CD4-positive, alpha-beta T cell treated with Interleukin-6 for 4 hours (primary cell): ENCODE measurements at places on chromosomes 7 and 10.

DNA sequence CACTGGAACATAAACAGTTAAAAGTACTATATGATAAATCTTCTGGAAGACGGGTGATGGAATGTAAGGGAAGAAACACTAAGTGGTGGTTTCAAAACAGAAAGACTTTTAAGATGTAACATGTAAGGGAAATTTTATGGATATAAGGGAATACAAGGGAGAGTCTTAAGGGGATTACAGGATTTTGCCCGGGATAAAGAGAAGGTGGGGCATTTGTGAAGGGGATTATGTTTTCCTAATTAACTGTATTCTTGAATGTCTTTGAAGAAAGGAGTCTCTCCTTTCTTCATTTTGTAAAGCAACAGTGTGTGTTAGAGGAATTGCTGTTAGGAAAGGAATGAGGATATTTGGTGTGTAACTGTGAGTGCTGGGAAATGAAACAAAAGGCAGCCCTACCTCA is 745.2 kb downstream of the AUTS2 start:
- DNase-seq, result no peak

DNA sequence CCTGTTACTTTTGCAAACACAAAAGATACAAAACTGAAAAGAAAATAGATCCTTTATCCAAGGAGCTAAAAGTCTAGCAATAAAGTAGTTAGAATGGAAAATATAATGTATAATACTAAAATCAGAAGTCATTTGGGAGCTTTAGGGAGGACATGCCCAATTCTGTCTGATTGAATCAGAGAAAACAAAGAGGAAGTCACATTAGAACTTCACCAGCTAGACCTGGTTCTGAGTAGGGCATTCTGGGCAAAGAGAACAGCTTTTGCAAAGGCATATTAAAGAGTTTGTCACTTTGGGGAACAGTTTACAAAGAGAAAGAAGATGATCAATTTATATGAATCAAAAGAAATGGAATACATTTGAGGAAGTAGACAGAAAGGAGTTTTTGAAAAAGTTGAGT is 107.0 kb upstream of the PRSS1 start:
- no peak for DNase-seq

GRCh38 chr7:155739538-155740143 is 72.6 kb downstream of the SHH start:
- peak; percentile 28 for DNase-seq

- DNase-seq, result no peak
Measured at GRCh38 chr7:43785420-43785819, 26.9 kb downstream of the BLVRA start.
